T-helper 17 cell (primary cell): ENCODE measurements at places on chromosomes 11 and 22. TPM values are rescaled to one million over a fixed set of nuclear protein-coding genes. Genes with fewer than 3 reads are reported as not detected.

- no peak overlapping the region for H3K27ac ChIP-seq
- H3K27me3 ChIP-seq: peaks cover 44% of the 10 kb centered on the region
- no peak overlapping the region for H3K4me3 ChIP-seq
- H3K4me1 ChIP-seq: peaks cover 3% of the 10 kb centered on the region
These were observed 25.5 kb downstream of the DRD2 start for GRCh38 chr11:113449743-113450142.

DNA sequence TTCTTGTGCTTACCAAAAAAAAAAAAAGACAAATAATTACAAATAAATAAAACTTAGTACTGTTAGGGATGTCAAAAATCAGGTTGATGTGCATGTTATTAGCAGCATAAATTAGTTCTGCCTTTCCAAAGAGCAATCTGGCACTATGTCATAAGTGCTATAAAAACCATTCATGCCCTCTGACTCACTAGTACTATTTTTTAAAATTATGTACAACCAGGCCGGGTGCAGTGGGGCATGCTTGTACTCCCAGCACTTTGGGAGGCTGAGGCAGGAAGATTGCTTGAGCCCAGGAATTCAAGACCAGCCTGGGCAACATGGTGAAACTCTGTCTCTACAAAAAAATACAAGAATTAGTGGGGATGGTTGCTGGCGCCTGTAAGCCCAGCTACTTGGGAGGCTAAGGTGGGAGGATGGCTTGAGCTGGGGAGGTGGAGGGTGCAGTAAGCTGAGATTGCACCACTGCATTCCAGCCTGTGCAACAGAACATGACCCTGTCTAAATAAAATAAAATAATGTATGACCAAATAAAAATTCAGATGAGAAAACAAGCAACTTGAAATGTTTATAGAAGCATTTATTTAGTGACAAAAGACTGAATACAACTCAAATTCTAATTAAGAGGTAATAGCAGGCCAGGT lies 25.3 kb downstream of the UEVLD start:
- H3K4me3 ChIP-seq: no peak overlapping the region
- DNase-seq: no peak
- peaks cover 1% of the 10 kb centered on the region for H3K4me1 ChIP-seq
- no peaks in the 10 kb centered on the region for H3K27me3 ChIP-seq

- H3K4me1 ChIP-seq: no peaks in the 10 kb centered on the region
- no peak overlapping the region for H3K4me3 ChIP-seq
- no peaks in the 10 kb centered on the region for H3K36me3 ChIP-seq
- H3K27ac ChIP-seq: peak overlapping the region; percentile 72
- no peaks in the 10 kb centered on the region for H3K27me3 ChIP-seq
These were observed 15.6 kb upstream of the ARHGAP8 start for GRCh38 chr22:44736581-44737405.

GRCh38 chr11:78916759-78917158 lies 342.1 kb upstream of the NARS2 start:
- no peaks in the 10 kb centered on the region for H3K4me1 ChIP-seq
- no peak overlapping the region for H3K4me3 ChIP-seq
- no peak overlapping the region for H3K27ac ChIP-seq
- no peaks in the 10 kb centered on the region for H3K36me3 ChIP-seq
- peaks cover 22% of the 10 kb centered on the region for H3K27me3 ChIP-seq
- DNase-seq: no peak

GRCh38 chr11:129237456-129237855 lies 45.3 kb upstream of the ARHGAP32 start:
- peaks cover 2% of the 10 kb centered on the region for H3K36me3 ChIP-seq
- H3K27ac ChIP-seq: no peak overlapping the region
- H3K4me1 ChIP-seq: peaks cover 2% of the 10 kb centered on the region
- no peak for DNase-seq

DNA sequence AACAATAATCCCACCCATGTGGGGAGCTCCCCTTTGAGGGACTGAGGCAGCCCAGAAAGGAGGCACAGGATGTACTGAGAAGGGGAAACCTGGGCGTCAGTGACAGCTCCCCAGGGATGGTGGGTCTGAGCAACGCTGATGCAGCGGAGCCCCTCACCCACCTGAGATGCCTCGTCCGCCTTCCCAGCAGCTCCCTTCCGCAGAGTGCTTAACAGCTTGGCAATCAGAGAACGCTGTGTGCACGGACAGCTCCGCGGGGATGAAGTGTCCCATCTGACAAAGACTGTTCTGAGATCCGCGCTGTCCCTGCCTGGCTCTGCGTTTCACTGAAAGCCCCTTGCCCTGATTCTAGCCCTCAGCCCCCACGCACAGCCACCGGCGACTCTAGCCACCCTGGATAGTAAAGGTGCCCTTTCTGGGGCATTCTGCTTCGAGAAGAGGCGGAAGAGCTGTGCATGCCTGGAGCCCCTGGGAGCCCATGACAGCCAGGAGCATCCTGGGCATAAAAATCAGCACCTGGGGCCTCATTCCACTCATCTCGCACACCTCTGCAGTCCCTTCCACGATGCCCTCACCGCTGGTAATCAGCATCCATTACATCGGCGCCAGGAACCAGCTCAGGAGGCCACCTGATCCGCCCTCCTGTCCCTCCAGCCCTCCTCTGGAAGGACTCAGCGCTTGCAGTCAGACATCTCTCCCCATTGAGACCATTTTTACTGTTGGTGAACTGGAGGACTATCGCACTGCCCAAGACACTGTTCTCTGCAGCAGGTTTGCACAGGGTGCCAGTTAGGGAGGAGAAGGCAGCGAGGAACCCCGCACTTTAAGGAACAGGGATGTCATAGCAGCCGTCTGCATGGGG lies 10.7 kb downstream of the KCNJ5 start:
- H3K4me3 ChIP-seq: no peak overlapping the region
- DNase-seq: no peak
- H3K27ac ChIP-seq: no peak overlapping the region
- peaks cover 14% of the 10 kb centered on the region for H3K4me1 ChIP-seq

Gene ACTN3
- total RNA-seq: not detected

Gene MOV10L1
- not detected for total RNA-seq
